ENCODE measurements at places on chromosomes 1 and 21.
A peak's percentile ranks its signal among the peaks of the same experiment; 100 is the strongest.

DNA sequence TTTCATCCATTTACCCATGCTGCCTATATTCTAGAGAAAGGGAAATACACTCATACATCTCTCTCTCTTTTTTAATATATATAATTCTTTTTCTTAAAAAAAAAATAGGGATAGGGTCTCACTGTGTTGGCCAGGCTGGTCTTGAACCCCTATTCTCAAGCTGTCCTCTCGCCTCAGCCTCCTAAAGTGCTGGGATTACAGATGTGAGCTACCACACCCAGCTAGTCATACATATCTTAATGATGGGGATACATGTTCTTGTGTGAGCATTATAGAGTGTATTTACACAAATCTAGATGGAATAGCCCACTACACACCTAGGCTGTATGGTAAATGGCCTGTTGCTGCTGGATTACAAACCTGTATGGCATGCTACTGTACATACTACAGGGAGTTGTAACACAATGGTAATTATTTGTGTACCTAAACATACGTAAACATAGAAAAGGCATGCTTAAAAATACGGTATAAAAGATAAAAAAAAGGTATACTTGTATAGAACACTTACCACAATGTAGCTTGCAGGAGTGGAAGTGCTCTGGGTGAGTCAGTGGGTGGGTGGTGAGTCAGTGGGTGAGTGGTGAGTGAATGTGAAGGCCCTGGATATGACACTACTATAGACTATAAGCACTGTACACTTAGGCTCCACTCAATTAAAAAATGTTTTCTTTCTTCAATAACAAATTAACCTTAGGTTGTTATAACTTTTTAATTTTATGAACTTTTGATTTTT, 72.9 kb downstream of the IVNS1ABP start:
- DNase-seq = peak; percentile 19

GRCh38 chr1:49824261-49824660, 199.5 kb downstream of the AGBL4 start:
- no peak for DNase-seq

- DNase-seq = no peak
Observed at GRCh38 chr1:61169634-61170033, 87.3 kb downstream of the NFIA start.

DNA sequence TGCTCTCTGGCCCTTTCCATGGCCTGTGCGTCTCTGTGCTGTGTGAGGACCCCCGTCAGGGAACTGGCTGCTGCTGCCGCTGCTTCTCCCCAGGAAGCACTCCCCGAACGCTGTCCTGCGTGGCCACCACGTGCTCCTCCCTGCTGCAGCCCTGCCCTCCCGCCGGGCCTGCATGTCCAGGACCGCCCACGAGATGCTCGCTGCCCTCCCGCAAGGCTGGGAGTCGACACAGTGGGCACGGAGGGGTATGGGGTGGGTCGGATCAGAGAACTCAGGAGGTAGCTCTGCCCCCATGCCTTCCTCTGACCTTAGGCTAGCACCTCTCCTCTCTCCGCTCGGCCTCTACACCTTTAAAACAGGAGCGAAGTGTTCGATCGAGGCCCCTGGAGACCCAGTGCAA, 171.9 kb upstream of the AJAP1 start:
- no peak for DNase-seq

- DNase-seq = no peak
Observed at GRCh38 chr1:204599596-204599995, 83.4 kb downstream of the MDM4 start.

- DNase-seq = no peak
Observed at GRCh38 chr1:226453015-226453704, 45.3 kb upstream of the PARP1 start.

DNA sequence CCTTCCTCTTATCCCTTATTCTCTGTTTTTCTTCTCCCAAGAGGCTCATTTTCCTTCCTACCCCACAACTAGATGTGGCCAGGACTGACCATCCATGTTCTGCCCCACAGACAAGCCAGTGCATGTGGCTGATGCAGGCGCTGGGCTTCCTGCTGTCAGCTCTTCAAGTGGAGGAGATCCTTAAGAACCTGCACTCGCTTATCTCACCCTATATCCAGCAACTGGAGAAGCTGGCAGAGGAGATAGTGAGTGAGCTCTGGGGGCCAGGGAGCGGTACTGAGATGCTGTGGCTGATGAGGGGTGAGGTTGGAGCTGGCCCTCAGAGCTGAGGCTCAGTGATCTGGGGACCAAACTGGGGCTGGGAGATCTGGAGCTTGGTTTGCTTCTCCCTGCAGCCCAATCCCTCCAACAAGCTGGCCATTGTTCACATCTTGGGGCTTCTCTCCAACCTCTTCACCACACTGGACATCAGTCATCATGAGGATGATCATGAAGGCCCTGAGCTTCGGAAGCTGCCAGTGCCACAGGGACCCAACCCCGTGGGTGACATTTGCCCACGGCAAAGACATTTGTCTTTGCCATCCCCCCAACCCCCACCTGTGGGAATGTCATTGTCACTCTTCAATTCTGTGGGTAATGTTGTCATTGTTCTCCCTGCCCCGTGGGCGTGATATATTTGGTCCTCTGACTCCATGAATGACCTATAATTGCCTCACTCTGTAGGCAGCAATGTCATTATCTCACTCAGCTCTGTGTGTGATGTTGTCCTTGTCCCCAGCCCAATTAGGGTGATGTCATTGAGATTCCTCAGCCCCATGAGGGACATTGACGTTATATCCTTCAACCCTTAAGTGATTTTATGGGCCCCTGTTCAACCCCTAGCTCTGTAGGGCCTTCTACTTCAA, 11.2 kb upstream of the DPH2 start:
- no peak for DNase-seq

GRCh38 chr1:148353461-148354283, 129.4 kb downstream of the PPIAL4G start:
- no peak for DNase-seq
